ENCODE measurements at places on chromosomes 7 and 10.
A peak's percentile ranks its signal among the peaks of the same experiment; 100 is the strongest.

GRCh38 chr10:44356139-44357022 is 28.5 kb downstream of the CXCL12 start:
- DNase-seq = no peak

DNA sequence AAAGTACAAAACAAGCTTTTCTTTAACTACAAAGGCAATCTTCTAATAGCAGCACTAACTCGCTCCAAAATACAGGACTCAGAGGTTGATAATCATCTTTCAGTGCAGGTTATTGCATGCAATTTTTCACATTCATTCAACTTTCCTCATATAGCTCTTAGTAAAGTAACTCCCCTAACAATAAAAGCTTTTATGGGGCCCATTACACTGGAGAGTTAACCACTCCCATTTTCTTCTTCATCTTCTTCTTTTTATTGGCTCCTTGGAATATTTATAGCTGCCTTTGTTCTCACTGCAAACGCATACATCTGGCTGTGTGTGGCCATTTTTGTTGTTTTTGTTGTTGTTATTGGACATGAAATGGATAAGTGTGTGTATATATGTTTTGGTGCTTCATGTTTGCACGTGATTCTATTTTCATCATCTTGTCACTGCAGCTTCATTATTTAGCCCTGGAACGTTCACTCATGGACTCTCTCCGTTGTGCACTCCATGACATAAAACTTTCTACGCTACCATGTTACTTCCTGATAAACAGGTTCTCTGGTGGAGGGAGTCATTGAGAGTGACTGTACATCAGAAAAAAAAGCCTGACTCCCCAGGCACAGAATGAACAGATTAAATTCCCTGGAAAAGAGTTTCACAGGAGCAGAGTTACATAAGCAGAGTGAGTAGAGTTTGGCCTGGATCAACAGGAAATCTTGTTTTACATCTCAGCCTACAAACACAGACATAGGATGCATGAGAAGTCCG is 236.4 kb upstream of the SP4 start:
- no peak for DNase-seq

GRCh38 chr7:36734731-36735130 is 10.4 kb upstream of the AOAH start:
- no peak for DNase-seq

- no peak for DNase-seq
Measured at GRCh38 chr7:142910481-142910880, 23.1 kb downstream of the TRPV5 start.

DNA sequence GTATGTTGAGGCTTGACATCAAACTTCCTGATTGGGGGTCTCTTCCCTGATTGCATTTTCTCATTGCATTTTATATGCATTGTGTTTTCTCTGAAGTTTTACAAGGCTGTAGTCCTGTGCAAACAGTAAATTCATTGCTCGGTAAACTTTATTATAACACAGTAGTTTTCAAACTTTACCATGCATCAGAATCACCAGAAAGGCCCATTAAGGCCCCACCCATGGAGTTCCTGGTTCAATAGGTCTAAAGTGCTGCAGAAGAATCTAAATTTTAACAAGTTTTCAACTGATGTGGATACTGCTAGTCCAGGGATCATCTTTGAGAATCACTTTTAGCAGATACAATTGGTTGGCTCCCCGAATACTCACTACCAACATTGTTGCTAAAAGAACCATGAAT is 634.7 kb upstream of the LRRTM3 start:
- DNase-seq = no peak

DNA sequence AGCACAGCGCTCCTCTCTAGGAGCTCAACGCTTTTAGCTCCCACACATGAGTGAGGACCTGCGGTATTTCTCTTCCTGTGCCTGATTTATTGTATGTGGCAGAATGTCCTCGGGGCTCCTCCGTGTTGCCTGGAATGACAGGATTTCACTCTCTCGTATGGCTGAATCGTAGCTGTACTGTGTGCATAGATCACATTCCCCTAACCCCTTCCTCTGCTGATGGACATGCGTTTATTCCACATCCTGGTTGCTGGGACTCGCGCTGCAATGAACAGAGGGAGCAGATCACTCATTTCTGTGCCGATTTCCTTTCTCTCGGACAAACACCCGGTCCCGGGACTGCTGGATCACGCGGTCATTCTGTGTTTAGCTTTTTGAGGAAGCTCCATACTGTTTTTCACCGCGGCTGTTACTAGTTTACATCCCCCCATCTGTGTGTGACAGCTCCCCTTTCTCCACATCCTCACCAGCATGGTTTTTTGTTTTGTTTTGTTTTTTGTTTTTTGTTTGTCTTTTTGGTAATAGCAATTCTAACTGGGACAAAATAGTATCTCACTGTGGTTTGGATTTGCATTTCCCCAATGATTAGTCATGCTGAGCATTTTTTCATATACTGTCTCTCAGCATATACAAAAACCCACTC is 76.3 kb downstream of the FOXL3 start:
- DNase-seq = no peak

GRCh38 chr7:26992670-26993069 is 103.1 kb downstream of the HOXA1 start:
- no peak for DNase-seq

DNA sequence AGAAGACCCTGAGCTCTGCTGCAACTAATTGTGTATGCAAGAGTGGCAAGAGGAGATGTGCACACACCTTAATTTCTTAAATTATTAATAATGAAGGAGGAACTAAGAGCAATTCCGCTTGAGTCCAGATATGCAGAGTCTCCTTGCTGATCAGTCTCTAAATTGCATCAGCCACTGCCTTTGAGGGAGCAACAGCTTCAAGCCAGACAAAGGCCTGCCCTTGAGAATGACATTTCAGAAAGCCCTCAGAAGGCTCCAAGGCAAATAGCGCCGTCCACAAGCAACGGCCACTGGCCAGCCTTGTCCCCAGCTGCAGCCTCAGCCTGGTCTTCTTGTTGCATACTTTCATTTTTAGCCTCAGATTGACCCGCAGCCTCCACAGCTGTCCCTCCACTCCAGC is 110.6 kb upstream of the RNF32 start:
- no peak for DNase-seq

- DNase-seq = no peak
Measured at GRCh38 chr10:13589316-13589715, 2.6 kb downstream of the PRPF18 start.

- no peak for DNase-seq
Measured at GRCh38 chr7:13829914-13830900, 159.3 kb downstream of the ETV1 start.

- DNase-seq = peak; percentile 9
Measured at GRCh38 chr7:26490640-26491624, 199.3 kb downstream of the SNX10 start.

GRCh38 chr7:128361411-128362379 is at the start of gene PRRT4:
Gene PRRT4, minus strand, starts transcription at chr7:128361690.
- peak; percentile 82 for DNase-seq

DNA sequence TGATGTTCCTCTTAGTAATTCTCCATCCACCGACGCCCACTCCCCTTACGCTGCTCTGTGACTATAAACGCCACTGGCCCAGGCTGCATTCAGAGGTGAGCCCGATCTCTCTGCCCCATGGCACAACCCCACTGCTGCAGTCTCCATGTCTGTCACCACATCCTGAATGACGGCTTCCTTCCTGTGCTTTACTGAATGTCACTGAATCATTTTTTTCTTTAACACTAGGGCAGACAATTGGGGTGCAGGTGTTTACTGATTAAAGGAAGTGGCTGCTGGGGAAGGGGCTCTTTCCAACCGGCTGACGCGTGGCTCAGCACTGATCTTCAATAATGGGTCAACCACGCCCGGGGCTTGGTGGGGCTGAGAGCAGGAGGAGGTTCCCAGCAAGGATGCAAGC is 208.3 kb downstream of the USP6NL start:
- no peak for DNase-seq

- DNase-seq = no peak
Measured at GRCh38 chr10:124316326-124316725, 102.4 kb downstream of the OAT start.

DNA sequence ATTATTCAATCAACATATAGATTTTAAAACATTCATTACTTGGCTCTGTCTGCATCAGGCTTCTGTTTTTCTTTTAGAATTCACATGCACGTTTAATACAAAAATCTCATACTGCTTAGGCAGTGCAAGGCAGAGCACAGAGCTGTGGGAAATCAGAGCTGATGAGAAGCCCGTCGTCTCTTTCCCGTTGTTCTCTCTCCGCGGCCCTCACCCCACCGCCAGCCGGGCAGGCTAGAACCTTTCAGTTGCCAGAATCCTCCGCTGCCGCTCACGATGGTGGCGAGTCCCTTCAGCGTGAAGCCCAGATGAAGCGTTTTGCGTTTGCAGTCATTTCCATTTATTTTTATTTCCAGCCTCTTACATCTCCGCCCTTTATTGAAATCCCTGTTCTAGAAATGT is 648.2 kb downstream of the SDK1 start:
- DNase-seq = no peak

- no peak for DNase-seq
Measured at GRCh38 chr7:132519936-132520335, 56.3 kb downstream of the PLXNA4 start.
